ENCODE measurements at places on chromosomes 11 and 22.

DNA sequence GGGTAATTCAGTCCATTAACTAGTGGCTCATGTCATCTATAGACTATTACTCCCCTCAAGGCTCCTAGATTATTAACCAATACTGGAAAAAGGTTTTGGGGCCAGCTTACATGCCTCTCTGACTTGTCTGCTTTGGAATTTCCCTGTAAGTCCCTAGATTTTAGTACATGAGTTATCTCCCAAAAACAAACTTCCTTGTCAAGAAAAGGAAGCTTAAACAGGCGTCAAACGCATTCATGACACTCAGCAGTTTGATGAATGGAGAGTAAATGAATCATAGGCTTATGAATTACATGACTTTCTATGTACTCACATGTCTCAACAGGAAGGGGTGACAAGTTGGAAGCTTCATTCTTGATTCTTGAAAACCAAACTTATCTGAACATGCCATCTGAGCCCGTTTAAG lies 70.8 kb downstream of the BLID start:
- no peak for DNase-seq

- DNase-seq, result no peak
These were observed 1117.3 kb downstream of the BRD1 start for GRCh38 chr22:48710410-48710809.

DNA sequence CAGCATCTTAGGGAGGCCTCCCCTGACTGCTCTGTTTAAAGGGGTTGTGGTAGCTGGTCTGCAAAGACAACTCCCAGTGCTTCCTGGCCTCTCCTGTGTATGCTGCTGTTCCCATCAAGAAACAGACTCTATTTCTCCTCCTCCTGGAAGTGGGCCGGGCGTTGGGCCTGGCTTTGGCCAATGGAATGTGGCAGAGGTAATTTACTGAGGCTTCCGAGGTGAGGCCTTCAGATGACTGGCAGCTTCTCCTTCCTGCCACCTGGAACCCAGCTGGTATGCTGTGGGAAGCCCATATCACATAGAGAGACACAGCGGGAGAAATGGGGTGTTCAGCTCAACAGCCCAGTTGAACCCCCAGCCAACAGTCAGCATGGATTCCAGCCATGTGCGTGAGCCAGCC lies 25.1 kb upstream of the EIF3D start:
- DNase-seq, result no peak

DNA sequence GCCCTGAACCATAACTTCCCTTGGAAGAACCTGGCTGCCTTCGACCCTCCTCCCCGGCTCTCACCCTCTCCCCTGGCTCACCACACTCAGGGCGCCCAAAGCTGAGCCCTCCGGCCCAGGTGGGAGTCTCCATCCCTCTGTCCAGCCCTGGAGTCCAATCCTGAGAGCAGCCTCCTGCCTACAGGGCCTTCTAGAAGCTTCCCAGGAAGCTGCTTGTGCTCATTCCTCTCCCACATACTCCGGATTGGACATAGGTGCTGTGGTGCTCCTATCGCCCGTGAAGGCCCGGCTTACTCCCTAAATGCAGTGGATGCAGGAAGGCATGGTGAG lies 1332.0 kb downstream of the BRD1 start:
- DNase-seq, result no peak

DNA sequence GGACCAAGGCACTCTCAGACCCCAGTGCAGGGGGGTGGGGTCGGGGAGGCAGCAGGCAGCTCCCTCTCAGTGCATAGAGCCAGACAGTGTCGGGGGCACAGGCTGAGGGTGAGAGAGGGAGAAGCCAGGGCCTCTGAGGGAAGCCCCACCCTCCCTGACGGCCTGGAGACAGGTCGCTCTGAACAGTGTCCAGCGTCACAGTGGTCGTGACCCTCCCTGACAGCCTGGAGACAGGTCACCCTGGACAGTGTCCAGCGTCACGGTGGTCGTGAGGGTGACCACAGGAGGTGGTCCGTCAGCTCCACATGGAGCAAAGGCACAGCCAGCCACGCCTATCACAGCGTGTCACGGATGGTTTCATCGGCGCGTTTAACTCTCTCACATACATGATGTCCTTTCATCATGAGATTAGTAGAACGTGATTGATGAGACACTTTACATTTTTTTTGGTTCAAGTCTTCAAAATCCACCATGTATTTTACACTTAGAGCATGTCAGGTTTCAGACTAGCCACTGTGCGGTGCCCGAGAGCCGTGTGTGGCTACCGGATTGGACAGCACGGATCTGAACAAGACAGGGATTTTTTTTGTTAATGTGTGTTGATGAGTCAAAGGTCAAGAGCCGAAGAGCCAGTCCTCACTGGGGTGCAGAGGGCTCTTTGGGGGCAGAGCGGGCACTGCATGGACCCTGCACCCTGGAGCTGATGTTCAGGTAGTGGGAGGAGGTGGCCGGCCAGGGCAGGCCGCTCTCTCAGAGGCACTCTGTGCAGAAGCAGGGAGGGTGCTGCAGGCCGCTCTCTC lies 23.9 kb upstream of the PANX2 start:
- no peak for DNase-seq

GRCh38 chr22:19122143-19122751 lies at the start of gene DGCR2:
Gene DGCR2, minus strand, starts transcription at chr22:19122412. Its CDS starts 206 bp downstream, at chr22:19122206.
- peak; percentile 54 for DNase-seq

DNA sequence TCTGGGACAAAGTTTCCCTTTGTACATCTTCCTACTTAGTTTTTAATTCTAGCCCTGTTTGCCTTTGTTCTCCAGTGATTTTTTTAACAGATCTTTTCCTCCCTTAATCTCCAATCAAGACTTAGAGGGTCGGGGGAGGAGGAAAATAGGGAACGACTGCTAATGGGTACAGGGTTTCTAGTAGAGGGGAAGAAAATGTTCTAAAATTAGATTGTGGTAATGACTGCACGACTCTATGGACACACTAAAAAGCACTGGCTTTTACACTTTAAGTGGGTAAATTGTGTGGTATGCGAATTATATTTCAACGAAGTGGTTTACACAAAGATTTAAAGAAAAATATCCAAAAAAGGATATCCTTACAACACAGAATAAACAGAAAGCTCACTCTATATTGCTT lies 110.0 kb upstream of the SPON1 start:
- DNase-seq, result no peak
